ENCODE measurements at places on chromosomes 1 and 21.
A peak's percentile ranks its signal among the peaks of the same experiment; 100 is the strongest.

DNA sequence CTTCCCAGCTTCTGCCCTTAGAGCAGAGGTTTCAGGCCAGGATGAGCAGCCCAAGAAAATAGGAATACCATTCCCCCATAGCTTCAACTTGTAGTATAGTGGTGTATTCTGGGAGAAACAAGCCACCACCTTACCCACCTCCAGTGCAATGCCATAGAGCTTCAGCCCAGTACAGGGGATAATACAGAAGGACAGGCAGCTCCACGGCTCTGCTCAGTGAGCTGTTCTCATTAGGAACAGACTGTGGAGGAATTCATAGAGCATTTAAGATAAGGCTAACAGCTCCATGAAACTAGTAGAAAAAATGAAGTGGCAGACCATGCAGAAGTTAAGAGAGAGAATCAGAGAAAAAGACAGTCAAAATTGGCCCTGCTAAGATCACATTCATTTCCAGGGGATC, 294.7 kb upstream of the POGK start:
- no peak for DNase-seq

DNA sequence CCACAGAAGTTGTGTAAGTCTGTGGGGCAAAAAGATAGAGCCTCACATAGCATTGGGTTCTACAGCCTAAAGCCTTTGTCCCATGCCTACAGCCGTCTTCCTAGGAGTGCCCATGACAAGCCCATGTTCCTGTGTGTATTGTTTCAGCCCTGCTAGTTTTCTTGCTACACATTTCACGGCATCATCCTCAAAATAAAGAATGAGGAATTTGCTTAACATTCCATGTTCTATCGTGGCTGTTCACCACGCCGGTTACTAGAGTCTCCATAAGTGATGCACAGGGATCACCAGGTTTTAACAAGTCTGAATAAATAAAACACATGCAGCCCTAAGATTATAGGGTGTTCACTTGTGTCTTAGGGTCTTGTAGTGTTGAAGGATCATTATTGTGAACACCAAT, 87.4 kb upstream of the NGF start:
- no peak for DNase-seq

GRCh38 chr1:28078680-28079626, 9.5 kb downstream of the EYA3 start:
- DNase-seq: no peak

DNA sequence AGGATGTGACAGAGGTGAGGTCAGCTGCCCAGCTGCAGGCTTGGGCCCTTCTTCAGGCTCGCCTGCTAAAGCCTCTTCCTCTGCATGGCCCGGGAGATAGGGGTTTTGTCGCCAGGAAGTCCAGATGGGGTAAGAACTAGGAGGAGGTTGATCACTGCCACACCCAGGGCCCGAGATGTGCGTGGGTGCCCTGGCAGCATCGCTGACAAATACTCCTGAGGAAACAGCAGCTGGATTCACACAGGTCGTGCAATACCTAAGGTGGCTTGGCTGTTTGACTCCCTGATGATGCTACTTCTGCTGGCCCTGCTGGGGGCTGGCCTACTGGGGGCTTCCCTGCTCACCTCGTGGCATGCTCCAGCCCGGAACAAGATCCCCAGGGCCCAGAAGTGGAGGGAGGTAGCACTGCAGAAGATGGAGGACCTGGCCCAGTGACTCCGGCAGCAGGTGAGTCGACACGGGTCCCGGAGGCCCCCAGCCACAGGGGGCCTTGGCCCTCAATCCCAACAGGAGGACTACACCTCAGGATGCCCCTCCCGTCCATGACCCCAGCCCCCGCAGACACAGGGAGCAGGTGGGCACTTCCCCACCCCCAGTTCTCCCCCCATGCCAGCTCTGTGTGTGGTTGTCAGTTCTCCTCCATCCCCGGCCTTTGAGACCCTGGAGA, 29.6 kb downstream of the FAAH start:
- no peak for DNase-seq

DNA sequence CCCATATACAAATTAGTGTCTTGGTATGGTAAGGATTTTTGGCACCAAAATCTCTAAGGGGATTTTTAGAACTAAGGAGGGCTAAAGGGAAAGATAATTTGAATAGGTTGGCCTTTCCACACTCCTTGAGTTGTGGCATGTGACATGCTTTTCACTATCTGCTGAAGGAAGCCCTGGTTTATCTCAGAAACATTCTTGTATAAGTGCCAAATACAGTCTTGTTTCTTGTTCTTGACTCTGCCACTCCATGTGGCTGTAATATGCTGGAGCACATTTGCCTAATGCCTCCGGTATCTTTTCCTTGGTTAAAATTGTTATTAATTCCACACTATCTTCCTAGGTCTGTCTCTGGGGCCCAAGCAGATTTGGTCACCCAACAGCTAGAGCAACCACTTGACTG, 457.0 kb downstream of the USP25 start:
- DNase-seq: no peak

- no peak for DNase-seq
Measured at GRCh38 chr1:9849691-9850441, 26.1 kb upstream of the CLSTN1 start.

GRCh38 chr1:47650205-47650604, 212.4 kb downstream of the FOXD2 start:
- no peak for DNase-seq

- peak; percentile 85 for DNase-seq
Measured at GRCh38 chr1:32273391-32274208, 18.3 kb upstream of the HDAC1 start.

- no peak for DNase-seq
Measured at GRCh38 chr1:28127617-28128257, 39.3 kb upstream of the EYA3 start.

DNA sequence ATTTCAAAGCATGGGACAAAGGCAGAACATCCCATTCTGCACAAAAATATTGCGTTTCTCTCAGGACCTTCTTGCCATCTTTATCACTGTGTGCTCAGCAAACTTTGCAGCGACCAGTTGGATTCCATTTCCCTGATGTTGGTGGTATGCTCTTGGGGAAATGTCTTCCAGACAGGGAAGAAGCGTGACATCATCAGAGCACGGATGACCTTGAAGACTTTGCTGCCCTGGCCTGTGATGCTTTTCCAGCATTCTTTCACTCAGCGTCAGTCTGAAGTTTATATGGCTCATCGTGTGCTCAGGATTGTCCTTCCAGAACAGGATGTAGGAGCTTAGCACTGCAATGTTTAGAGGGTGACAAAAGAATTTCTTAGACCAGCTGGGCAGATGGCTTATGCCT, 131.4 kb upstream of the F3 start:
- DNase-seq: no peak

GRCh38 chr1:3942416-3943122, 42.5 kb upstream of the C1orf174 start:
- DNase-seq: no peak

DNA sequence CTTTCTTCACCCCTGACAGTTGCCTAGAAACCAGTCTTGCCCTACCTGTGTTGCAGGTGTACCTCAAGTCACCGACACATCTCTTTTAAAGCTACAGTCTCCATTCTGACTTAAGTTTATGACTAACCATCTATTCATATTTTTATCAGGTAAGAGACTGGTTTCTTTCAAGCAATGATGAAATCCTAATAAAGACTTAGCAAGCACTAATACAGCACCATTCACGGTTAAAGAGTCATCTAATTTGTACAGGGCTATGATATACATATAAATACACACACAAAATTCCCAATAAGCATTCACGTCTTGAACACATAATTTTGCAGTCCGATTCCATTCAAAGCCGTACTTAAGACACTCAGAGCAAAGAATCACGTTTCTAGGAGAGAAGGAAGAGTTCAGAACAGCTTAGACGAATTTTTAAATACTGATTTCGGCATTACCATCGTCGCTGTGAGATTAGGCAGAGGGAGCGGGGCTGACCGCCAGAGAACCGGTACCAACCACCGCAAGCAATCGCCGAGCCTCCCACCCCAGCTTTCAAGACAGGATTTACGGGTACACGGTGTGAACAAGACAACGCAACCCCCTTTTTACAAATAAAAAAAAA, 943 bp downstream of the ERRFI1 start:
- DNase-seq: no peak

DNA sequence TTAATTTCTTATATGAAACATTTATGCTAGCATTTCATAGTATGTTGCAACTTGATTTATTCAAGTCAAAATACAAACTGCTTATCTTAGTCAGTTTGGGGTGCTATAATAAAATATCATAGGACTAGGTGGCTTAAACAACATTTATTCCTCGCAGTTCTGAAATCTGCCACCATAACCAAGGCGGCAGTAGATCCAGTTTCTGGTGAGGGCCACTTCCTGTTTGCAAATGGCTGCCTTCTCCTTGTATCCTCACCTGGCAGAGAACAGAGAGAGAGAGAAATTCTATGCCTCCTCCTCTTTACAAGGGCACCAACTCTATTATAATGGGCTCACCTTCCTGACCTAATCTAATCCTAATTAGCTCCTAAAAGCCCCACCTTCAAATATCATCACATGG, 76.1 kb upstream of the RGS2 start:
- DNase-seq: no peak

DNA sequence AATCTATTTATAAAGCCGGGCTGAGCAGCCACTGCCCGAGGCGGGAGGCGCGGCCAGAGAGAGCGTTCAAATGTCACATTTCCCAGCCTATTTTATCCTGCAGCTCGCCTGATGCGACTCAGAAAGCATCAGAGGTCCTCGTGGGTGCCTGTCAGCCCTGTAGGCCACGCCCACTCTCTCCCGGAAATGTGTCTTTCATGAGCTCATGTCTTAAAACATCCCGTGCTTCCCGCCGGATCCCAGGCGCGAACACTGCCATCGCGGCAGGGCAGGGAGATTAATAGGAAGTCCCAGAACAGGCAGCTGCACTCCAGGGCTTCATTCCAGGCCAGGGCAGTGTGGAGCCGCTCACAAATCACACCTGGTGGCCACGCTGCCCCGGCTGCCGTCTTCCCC, 117.5 kb downstream of the PRDM16 start:
- no peak for DNase-seq

GRCh38 chr1:169694304-169695075, 16.9 kb downstream of the SELL start:
- peak; percentile 37 for DNase-seq

DNA sequence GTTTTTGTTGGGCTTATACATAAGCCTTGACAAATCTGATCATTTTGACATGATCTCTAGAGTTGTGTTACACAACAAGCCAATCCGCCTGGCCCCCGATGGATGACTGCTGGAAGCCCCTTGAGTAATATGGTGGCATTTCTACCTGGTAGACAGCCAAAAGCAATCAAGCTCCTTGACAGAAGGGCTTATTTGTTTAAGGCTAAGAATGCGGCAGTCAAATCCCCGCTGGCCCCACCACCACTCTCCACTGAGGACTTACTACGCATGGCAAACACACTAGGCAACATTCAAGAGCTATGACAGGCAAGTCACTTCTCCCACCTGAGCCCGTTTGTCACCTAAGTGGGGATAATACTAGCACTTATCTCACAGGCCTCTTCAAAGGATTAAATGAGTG, 33.4 kb upstream of the C1orf198 start:
- DNase-seq: no peak

DNA sequence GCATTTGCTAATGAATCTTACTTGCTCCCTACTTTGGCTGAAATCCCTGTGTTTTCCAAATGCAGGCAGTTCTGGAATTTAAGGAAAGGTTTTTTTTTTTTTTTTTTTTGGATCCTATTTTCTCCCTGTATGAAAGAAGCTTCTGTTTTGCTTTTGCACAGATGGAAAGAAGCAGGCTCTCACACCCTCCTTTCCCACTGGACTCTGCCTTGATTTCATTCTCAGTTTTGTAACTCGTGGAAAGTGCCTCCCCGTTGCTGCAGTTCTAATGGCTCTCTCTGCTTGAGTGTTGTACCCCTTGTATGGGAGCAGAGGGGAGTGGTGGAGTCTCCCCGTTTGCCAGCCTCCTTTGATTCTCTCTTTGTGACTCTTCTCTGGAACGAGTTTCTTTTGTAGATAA, 291.9 kb downstream of the CAMTA1 start:
- no peak for DNase-seq

DNA sequence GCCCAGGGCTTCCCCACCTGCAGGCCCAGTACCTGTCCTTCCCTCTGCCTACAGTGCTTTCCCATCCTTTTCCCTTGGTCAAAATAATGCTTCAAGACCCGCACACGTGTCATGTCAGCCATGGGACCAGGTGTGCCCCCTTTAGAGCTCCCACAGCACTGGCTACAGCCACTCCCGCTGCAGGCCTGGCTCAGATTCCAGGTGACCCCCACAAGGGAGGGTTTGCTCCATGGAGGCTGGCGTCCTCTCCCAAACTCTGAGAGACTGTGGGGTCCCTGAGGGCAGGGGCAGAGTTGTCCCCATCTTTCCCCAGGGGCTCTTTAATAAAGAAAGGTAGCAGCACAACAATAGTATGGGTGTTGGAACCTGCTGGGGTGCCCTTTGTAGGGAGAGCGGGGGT, 66.4 kb upstream of the RUNX3 start:
- no peak for DNase-seq

DNA sequence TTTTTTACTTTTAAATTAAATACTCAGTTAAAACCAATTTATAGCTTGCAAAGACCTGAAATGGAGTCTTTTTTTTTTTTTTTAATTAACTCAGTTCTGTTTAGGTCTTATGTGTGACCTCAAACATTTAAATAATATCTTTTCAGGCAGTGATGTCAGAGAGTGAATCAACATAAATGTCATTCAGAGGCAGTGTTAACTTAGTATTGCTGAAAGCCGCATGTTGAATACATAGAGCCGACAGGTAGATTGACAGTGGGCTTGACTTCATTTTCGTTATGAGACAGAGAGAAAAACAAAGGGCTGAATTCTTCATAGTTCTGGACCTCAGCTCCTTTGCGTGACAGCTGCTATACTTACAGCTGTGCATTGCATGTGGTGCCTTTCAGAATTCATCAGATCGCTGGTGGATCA, 51.5 kb downstream of the PRDM2 start:
- no peak for DNase-seq

DNA sequence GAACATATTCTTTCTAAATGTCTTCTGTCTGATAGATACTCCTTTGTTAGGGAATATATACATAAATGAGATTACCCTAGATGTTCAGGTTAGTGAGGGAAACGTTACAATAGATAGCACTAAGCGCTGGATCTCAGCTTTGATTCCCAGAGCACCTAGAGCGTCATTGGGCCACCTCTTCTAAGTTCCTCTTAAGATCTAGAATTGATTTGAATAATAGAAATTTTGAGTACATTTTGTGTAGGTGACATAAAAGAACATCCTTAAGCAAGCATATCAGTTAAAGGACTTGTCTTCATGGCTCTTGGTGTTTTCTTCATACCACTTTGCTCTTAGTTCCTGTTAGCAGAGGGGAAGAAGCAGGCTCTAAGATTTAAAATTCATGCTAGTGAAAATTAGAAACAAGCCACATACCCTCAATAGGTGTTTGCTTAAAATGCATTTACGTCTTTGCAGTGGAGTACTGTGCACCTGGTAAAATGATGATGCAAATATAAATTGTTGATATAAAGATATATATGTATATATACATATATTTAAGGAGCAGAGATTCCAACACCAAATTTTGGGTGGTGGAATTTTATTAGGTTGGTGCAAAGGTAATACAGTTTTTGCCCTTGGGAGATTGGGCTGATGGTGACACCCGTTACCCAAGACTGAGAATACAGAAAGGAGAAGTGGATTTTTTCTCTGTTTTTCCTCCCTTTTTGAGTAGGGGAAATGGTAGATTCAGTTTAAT, 47.1 kb downstream of the DYRK1A start:
- DNase-seq: no peak
